ENCODE measurements at places on chromosomes 7 and 10.

GRCh38 chr7:128891942-128892269, 18.6 kb downstream of the KCP start:
- DNase-seq: no peak

DNA sequence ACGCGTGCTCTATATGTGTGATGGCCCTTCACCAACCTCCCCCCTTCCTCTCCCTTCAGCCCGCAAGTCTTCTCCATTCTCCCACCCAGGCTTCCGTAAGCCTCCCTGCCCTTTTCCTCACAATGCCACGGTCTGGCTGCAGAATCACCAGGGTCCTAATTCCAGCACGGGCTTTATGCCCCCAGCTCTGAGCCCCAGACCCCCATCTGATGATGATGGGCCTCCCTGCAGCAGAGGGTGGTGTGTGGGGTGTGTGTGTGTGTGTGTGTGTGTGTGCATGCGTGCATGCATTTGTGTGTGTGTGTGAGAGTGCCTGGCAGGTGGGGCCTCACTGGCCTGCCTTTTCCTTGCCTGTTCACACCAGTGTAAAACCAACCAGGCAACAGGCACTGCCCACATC, 109.9 kb downstream of the OAT start:
- peak; percentile 56 for DNase-seq

DNA sequence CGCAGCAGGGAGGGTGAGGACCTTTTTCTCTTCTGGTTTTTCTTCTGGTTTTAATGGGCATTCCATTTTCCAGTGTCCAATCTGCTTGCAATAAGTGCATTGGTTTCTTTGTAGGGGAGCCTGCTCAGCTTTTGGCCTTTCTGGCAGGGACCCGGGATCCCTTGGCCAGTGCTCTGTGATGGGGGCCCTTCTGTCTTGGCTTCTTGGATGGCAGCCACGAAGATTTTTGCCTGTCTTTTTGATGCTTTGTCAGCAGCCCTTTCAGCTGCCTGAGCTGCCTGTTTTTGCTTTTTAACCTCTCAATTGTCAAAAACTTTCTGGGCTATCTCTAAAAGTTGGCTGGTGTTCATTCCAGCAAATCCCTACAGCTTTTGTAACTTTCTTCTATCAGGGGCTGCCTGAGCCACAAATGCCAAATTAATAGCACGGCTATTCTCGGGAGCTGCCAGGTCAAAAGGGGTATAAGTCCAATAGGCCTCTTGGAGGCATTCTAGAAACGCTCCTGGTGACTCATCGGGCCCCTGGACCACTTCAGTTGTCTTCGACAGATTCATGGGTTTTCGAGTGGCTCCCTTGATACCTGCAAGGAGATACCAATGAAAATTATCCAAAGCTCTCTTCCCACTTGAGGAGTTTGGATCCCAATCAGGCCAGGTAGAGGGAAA, 179.9 kb upstream of the MBL2 start:
- no peak for DNase-seq

DNA sequence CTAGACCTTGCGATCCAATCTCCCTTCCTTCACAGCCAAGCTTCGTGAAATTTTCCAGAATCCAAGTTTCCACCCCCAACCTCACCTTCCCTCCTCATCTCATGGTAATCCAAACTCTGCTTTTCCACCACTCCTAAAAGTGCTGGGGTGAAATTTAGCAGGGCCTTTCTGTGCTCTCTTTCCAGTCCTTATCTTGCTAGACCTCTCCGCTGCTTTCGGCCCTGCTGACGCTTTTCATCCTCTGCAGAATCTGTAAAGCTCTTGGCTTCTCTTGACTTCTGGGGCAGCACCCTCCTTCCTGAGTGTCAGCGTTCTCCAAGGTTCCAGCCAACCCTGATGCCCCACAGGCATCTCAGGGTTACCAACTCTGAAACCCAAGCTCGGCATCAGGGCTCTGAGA, 7.7 kb downstream of the PLAC9 start:
- DNase-seq: no peak

- no peak for DNase-seq
These were observed 23.5 kb downstream of the SGMS1 start for GRCh38 chr10:50600286-50600685.

DNA sequence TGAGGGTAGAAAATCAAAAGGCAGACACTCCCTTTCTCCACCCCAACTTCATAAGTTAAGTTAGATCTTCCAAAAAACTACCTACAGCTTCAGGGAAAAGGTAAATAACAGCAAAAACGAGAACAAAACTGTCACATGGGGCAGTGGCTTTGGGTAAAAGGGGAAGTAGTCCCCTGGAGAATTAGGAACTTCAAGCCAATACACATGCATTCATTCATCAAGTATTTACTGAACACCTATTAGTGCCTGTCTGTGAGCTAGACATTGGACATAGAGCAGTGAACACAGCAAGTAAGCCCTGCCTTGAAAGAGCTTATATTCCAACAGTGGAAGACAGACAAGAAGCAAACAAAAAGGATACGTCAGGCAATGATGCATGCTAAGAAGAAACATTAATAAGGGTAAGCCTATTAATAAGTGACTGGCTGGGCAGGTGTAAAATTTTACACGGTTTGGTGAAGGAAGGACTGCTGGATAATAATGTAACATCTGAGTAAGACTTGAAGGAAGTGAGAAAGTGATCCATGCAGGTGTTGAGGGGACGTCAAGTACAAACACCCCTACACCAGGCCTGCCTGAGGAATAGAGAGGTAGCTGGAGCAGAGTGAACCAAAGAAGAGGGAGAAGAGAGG, 69.6 kb upstream of the RAPGEF5 start:
- DNase-seq: no peak
